ENCODE measurements at places on chromosomes 3 and 15. TPM values are rescaled to one million over a fixed set of nuclear protein-coding genes. Genes with fewer than 3 reads are reported as not detected.

- H3K27ac ChIP-seq: no peak overlapping the region
- H3K4me1 ChIP-seq: peaks cover 27% of the 10 kb centered on the region
- H3K27me3 ChIP-seq: no peaks in the 10 kb centered on the region
- no peak overlapping the region for H3K4me3 ChIP-seq
- no peak for DNase-seq
These were observed 34.6 kb downstream of the CHD2 start for GRCh38 chr15:92934716-92935115.

GRCh38 chr3:64355401-64355807 lies 130.1 kb upstream of the PRICKLE2 start:
- no peak overlapping the region for H3K27ac ChIP-seq
- H3K27me3 ChIP-seq: no peaks in the 10 kb centered on the region
- DNase-seq: no peak
- H3K36me3 ChIP-seq: no peaks in the 10 kb centered on the region

DNA sequence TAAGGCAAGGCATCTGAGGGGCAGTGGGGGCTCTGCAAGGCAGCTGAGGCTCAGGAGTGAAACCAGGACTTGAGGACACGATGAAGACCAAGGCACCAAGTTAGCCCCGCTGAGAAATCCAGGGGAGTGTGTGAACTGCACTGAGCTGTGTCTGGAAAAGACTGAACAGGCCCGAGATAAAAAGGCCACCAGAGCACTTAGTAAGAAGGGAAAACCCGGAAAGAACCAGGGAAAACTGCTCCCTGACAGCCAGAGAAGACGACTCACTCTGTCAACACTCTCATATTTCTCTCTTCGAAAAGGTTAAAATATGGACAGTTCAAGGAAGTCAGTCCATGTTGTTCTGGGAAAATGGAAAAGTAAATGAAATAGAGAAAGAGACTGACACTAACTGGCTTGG lies 109.0 kb downstream of the SEC22A start:
- no peaks in the 10 kb centered on the region for H3K27me3 ChIP-seq
- no peaks in the 10 kb centered on the region for H3K36me3 ChIP-seq
- no peak overlapping the region for H3K4me3 ChIP-seq
- H3K4me1 ChIP-seq: no peaks in the 10 kb centered on the region

DNA sequence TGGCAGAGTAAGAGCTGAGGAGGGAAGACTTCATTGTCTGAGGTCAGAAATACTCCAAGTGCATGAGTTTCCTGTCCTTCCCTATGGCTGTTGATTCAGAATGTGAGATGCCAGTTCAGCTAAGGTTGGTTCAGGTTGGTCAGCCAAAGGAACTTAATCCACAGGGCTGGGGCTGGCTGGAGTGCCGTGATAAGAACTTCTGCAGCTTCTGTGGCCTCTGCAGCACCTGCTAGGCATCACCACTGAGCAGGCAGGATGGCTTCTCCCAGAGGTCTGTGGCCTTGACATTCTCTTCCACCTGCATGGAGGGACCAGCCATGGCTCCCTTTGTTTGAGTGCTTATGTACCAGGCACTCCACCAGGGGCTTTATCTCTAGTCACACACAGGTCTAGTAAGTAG lies 109.5 kb upstream of the PLXNA1 start:
- H3K4me3 ChIP-seq: no peak overlapping the region
- H3K27ac ChIP-seq: no peak overlapping the region
- no peaks in the 10 kb centered on the region for H3K4me1 ChIP-seq
- no peak for DNase-seq
- H3K27me3 ChIP-seq: no peaks in the 10 kb centered on the region
- H3K36me3 ChIP-seq: no peaks in the 10 kb centered on the region

- H3K4me3 ChIP-seq: no peak overlapping the region
- H3K27me3 ChIP-seq: no peaks in the 10 kb centered on the region
- no peak overlapping the region for H3K27ac ChIP-seq
- no peaks in the 10 kb centered on the region for H3K36me3 ChIP-seq
- H3K4me1 ChIP-seq: no peaks in the 10 kb centered on the region
- DNase-seq: no peak
These were observed 502.9 kb upstream of the THBS1 start for GRCh38 chr15:39078026-39078425.

- no peaks in the 10 kb centered on the region for H3K36me3 ChIP-seq
- no peak overlapping the region for H3K4me3 ChIP-seq
- H3K4me1 ChIP-seq: no peaks in the 10 kb centered on the region
- DNase-seq: no peak
- H3K27ac ChIP-seq: no peak overlapping the region
These were observed 105.7 kb upstream of the PEX5L start for GRCh38 chr3:180142472-180142871.

GRCh38 chr3:98556164-98557130 lies 24.7 kb downstream of the GPR15 start:
- no peaks in the 10 kb centered on the region for H3K36me3 ChIP-seq
- H3K4me1 ChIP-seq: peaks cover 86% of the 10 kb centered on the region
- peak overlapping the region; percentile 0 for H3K4me3 ChIP-seq
- DNase-seq: peak; percentile 54

DNA sequence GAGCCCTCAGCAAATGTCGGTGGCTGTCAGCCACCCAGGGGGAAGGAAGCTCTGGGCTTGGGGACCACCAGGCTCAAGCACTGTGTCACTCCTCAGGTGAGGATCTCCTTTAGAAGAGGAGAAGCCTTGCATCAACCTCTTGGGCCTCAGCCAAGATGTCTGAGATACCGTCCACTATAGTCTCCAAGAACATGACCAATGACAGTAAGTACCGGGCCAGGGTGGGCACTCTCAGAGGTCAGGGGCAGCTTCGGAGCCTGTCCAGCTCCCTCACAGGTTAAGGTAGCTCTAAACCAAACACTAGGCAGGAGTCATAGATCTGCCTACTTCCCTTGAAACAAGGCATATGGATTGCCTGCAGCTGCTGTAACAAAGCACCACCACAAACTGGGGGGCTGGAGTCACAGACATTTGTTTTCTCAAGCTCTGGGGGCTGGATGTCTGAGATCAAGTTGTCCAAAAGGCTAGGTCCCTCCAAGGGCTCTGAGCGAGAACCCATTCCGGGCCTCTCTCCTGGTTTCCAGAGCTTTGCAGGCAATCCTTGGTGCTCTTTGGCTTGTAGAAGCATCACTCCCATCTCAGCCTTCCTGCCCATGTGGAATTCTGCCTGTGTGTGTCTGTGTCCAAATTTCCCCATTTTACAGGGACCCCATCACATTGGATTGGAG lies 1.3 kb downstream of the CFAP100 start:
- H3K4me3 ChIP-seq: no peak overlapping the region
- no peaks in the 10 kb centered on the region for H3K4me1 ChIP-seq
- H3K27ac ChIP-seq: no peak overlapping the region
- no peak for DNase-seq
- H3K36me3 ChIP-seq: no peaks in the 10 kb centered on the region
- no peaks in the 10 kb centered on the region for H3K27me3 ChIP-seq

DNA sequence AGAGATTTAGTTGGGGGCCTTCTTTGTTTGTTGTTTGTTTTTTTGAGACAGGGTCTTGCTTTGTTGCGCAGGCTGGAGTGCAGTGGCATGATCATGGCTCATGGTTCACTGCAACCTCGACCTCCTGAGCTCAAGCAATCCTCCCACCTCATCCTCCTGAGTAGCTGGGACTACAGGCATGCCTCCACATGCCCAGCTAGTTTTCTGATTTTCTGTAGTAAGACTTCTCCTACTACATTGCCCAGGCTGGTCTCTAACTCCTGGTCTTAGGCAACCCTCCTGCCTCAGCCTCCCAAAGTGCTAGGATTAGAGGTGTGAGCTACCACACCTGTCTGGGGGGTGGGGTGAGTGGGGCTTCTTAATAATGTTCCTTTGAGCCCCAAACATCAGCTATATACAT lies 148.3 kb upstream of the ADAMTS9 start:
- no peaks in the 10 kb centered on the region for H3K4me1 ChIP-seq
- H3K27me3 ChIP-seq: no peaks in the 10 kb centered on the region
- H3K27ac ChIP-seq: no peak overlapping the region
- H3K36me3 ChIP-seq: no peaks in the 10 kb centered on the region
- H3K4me3 ChIP-seq: no peak overlapping the region
- DNase-seq: no peak

The VGLL3 gene
- total RNA-seq: not detected

The FBXL22 gene
- total RNA-seq: 2.2 TPM

The GP5 gene
- total RNA-seq: 3.8 TPM

- no peak overlapping the region for H3K4me3 ChIP-seq
- H3K4me1 ChIP-seq: no peaks in the 10 kb centered on the region
- DNase-seq: no peak
- no peak overlapping the region for H3K27ac ChIP-seq
- no peaks in the 10 kb centered on the region for H3K36me3 ChIP-seq
These were observed 16.3 kb downstream of the C3orf20 start for GRCh38 chr3:14691239-14691638.

The PROK2 gene
- total RNA-seq: 0.33 TPM

The PSTPIP1 gene
- total RNA-seq: 233 TPM

DNA sequence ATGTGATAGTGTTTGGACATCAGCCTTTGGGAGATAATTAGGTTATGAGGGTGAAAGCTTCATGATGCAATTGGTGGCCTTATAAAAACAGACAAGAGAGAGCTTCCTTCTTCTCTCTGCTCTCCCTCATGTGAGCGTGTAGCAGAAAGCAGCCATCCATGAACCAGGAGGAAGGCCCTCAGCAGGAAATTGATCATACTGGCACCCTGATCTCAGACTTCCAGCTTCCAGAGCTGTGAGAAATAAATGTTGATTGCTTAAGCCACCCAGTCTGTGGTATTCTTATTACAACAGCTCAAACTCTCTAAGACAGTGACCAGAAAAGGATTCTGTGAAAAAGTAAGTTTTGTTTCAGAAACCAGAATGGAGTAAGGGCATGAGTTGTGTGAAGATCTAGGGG lies 13.3 kb downstream of the STAC start:
- H3K36me3 ChIP-seq: no peaks in the 10 kb centered on the region
- DNase-seq: no peak
- H3K27me3 ChIP-seq: no peaks in the 10 kb centered on the region
- no peak overlapping the region for H3K4me3 ChIP-seq
- H3K4me1 ChIP-seq: no peaks in the 10 kb centered on the region

DNA sequence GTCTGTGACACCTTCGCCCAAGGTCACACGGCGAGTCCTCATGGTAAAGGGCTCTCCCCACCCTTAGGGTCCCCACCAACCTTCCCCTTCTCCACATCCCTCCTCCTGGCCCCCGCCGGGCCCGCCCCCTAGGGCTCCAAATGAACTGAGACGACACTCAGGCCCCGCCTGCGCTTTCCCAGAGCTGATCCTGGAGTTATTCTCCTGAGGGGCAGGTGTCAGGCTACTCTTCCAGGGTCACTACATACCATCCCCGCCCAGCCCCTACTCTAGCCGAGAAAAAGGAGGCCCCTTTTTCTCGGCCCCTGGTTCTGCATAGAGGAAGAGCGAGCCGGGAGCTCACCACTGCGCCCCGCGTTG lies 292 bp downstream of the USP4 start:
- H3K36me3 ChIP-seq: peaks cover 8% of the 10 kb centered on the region
- H3K27me3 ChIP-seq: no peaks in the 10 kb centered on the region
- H3K4me3 ChIP-seq: peak overlapping the region; percentile 63
- peak overlapping the region; percentile 92 for H3K27ac ChIP-seq
- peak; percentile 48 for DNase-seq
- H3K4me1 ChIP-seq: peaks cover 53% of the 10 kb centered on the region

GRCh38 chr3:144864646-144865045 lies 893.0 kb downstream of the DIPK2A start:
- DNase-seq: no peak
- H3K36me3 ChIP-seq: no peaks in the 10 kb centered on the region
- no peak overlapping the region for H3K27ac ChIP-seq
- no peaks in the 10 kb centered on the region for H3K27me3 ChIP-seq
- H3K4me1 ChIP-seq: no peaks in the 10 kb centered on the region

DNA sequence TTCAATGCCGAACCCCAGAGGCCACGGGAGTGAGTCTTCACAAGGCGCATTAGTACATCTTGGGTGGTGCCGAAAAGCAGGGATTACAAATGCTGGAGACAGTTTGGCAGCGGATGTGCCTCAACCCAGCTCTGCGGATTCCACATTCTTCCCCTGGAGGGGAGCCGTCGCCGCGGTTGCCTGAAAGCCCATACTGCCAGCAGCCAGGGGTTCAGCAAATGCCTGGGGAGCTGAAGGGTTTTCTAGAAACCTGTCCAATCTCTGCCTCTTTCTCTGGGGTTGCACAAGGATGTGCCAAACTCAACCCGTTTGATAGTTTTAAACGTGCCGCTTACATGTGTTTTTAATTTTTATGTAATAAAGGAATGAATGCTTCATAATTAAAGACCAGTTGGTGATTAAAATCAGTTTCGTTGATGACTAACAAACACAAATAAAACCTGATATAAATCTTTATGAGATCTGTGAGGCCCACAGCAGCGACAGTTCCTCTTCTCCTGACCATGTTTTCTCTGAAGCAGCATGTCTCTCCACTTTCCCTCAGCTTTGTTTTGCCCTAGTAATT lies 74.6 kb upstream of the LEKR1 start:
- no peaks in the 10 kb centered on the region for H3K36me3 ChIP-seq
- no peak for DNase-seq
- H3K4me3 ChIP-seq: no peak overlapping the region

GRCh38 chr3:112761062-112761638 lies 85.5 kb downstream of the CD200R1L start:
- no peak overlapping the region for H3K27ac ChIP-seq
- no peak for DNase-seq
- H3K4me1 ChIP-seq: no peaks in the 10 kb centered on the region
- H3K36me3 ChIP-seq: no peaks in the 10 kb centered on the region
- no peak overlapping the region for H3K4me3 ChIP-seq

The THAP10 gene
- 0.41 TPM for total RNA-seq

The CACNA1D gene
- not detected for total RNA-seq

The LCTL gene
- total RNA-seq: not detected

DNA sequence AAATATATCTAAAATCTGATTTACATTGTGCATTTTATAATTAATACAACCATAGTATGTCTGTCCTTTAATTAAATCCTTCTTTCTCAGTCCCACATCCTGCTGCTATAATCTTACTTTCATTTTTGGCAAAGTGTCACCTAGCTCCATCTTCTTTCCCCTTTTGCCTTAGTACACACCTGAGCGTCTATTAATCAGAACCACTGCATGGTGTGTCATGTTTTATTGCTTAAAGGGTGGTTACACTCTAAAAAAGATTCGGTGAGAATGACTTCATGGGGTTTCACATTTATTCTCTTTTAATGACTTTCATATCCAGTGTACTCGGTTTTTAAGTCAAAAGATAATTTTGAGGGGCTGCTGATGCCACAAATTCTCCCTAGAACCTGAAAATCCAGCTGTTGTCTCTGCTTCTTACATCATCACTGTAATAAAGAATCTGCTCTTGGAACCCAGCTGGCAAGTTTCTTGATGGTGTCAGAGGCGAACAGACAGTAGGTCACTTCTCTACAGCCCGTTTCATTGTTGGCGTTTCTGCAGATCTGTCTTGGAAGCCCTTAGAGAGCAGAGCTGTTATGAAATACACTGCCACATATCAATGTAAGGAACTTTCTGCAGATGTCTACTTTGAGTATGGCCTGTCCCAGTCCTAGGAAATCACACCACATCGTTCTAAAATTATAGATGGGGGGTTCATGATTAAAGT lies 99.7 kb downstream of the TIGIT start:
- H3K27me3 ChIP-seq: no peaks in the 10 kb centered on the region
- H3K4me3 ChIP-seq: no peak overlapping the region
- no peak overlapping the region for H3K27ac ChIP-seq
- DNase-seq: no peak
